ENCODE measurements at places on chromosomes 5 and 9.

- no peak for DNase-seq
Measured at GRCh38 chr5:14171621-14172020, 28.5 kb downstream of the TRIO start.

DNA sequence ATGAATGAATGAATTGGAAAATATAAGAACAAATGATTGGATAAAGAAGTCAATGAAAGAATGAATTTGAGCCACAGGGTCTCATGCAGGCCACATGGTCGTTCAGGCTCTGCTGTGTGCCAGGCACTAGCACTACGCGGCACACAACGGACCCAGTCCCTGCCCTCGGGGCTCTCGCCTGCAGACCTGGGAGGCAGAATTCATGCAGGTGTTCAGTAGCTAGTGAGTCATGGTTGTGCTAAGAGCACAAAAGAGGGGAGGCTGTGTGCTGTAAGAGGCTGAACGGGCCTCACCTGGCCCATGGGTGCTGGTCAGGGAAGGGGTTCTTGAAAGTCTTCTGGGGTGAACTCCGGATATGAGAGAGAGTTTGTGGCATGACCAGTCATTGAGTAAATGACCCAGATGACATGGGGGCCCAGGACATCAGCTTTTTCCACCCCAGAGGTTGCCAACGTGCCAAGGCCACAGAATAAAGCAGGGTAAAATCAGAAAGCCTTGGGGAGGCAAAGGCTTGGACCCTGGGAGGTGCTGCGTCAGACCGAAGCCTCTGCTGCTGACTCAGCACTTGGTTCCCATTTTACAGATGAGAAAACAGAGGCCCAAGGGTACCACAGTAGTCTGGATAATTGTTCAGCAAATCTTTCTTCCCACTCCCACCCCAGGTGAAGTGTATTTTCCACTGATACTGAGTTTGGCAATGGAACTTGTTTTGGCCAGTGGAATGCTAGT, 264.3 kb upstream of the MVB12B start:
- DNase-seq: no peak

DNA sequence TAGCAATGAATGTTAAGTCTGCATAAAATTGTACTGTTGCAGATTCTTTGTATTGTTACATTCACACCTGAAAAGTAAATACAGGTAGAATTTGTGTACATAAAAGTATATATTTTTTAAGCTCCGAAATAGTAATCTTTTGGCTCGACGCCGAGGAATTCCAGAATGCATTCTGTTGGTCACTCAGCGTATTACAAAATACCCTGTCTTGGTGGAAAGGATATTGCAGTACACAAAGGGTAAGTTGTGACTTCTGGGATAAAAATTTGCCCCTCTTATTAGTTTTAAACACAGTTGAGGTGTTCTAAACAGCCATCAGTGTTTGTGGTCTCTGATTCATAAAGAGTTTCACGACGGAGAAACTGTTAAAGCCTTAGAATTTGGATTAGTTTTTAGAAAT, 257.6 kb downstream of the ARHGEF28 start:
- no peak for DNase-seq

DNA sequence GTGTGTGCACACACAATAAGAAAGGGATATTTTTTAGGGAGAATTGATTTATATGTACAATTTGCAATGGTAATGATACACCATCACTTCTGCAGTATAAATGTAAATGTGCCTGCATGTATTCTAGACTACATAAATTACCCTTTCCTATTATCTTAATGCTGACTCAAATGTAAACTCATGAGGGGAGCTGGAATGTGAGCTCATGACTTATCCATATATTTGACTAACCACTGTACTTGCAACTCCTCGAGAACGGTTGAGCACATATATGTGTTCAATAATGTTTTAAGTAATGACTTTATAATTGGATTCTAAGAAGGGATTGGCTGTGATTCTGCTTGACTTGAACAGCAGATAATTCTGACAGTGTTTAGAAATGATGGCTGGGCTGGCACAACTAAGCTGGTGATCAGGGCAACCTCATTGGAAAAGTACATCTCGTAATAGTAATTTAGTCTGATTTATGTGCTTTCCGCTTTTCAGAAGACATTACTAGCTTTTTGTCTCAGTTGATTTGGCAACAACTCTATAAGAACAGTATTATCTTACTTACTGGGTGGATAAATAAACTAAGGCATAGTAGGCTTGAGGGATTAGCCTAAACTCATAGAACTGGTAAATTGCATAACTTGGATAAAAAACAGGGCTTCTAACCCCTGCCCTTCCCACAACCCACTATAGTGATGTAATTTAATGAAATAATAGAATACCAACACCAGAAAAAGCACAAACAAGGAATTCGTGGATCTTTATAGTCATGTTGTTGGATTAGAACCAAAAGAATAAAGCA, 130.2 kb upstream of the SPEF2 start:
- no peak for DNase-seq

- no peak for DNase-seq
Measured at GRCh38 chr5:116765441-116765840, 190.8 kb upstream of the SEMA6A start.

DNA sequence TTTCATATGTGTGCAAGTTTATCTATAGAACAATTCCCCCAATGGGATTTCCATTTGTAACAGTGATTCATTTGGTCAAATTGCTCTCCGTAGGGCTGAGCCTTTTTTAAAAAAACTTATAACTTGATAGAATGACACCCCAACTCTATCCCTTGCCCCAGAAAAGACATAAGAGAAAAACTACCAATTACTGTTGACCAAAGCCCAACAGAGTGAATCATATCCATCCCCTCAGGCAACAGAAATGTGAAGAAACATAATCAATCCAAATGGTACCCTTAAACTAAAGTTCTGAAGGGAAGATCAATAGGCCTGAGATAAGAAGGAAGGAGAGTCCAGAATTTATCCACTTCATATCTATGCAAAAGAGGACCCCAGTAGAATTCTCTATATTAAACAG, 17.8 kb downstream of the TICAM2 start:
- no peak for DNase-seq

- no peak for DNase-seq
Measured at GRCh38 chr9:5352637-5353248, 13.1 kb upstream of the RLN1 start.

DNA sequence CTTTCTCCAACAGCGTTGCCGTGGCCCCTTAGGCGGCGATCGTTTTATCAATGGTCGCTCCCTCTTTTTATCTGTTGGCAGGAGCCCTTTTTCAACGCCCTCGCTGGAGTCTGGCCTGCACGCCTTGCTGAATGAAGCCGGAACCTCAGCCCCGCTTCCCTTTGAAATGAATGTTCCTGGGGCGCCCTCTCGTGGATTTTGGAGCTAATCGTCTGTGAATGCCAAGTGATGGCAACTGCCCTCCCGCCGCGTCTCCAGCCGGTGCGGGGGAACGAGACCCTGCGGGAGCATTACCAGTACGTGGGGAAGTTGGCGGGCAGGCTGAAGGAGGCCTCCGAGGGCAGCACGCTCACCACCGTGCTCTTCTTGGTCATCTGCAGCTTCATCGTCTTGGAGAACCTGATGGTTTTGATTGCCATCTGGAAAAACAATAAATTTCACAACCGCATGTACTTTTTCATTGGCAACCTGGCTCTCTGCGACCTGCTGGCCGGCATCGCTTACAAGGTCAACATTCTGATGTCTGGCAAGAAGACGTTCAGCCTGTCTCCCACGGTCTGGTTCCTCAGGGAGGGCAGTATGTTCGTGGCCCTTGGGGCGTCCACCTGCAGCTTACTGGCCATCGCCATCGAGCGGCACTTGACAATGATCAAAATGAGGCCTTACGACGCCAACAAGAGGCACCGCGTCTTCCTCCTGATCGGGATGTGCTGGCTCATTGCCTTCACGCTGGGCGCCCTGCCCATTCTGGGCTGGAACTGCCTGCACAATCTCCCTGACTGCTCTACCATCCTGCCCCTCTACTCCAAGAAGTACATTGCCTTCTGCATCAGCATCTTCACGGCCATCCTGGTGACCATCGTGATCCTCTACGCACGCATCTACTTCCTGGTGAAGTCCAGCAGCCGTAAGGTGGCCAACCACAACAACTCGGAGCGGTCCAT, 10.0 kb downstream of the S1PR3 start:
- peak; percentile 43 for DNase-seq

GRCh38 chr5:33282157-33282556, 158.6 kb upstream of the TARS1 start:
- no peak for DNase-seq

DNA sequence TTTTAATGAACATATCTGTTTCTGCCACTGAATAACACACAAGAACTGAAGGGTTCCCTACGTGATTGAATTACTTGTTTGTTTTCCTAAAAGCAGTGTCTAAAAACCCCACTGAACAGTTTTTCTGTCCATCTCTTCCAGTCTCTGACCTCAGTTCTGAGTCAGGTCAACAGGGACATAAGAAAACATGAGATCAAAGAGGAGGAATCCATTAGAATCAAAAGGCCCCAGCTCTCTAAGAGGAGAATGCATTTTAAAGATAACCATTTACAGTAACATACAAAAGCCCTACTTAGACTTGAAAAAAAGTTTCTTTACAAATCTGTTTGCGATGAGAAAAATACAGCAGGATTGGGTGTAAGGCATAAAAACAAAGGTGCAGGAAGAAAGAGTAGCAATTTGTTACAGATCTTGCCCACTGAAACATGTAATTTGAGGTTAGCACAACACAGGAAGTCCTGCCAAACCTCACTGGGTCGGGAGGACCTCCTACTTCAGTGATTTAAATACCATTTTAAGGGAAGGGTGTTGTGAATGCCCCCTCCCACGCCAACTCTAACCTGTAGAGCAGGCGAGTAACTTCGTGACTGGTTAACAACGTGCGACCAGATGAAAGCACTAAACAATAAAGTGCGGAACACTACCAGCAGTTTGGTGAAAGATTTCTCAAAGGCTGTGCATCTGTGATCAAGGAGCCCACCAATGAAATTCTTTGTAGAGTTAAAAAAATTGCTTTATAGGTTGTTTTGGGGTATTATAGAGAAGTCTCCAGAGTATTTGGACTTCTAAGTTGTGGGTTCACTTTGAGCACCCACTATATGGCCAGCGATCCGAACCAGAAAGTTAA, 1.3 kb downstream of the QSOX2 start:
- DNase-seq: no peak

GRCh38 chr5:42583322-42583721, 160.1 kb downstream of the GHR start:
- peak; percentile 11 for DNase-seq

DNA sequence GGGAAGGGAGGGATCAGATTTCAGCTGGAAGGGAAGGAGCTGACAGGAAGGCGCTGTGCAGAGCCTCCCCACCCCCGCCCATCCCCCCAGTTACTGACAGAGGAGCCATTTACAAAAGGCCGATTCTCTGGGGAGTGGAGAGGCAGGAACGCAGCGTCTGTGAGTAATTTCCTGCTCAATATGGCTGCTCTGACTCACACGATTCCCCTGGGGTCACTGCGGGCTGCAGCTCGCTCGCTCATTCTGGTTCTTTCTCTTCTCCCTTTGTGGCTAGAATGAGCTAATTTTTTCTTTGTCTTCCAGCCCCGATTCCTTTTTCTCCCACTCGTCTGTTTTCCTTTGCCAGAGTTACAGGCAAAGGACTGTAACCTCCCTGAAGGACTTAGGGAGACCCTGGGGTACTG, 28.8 kb downstream of the PTPA start:
- peak; percentile 97 for DNase-seq

DNA sequence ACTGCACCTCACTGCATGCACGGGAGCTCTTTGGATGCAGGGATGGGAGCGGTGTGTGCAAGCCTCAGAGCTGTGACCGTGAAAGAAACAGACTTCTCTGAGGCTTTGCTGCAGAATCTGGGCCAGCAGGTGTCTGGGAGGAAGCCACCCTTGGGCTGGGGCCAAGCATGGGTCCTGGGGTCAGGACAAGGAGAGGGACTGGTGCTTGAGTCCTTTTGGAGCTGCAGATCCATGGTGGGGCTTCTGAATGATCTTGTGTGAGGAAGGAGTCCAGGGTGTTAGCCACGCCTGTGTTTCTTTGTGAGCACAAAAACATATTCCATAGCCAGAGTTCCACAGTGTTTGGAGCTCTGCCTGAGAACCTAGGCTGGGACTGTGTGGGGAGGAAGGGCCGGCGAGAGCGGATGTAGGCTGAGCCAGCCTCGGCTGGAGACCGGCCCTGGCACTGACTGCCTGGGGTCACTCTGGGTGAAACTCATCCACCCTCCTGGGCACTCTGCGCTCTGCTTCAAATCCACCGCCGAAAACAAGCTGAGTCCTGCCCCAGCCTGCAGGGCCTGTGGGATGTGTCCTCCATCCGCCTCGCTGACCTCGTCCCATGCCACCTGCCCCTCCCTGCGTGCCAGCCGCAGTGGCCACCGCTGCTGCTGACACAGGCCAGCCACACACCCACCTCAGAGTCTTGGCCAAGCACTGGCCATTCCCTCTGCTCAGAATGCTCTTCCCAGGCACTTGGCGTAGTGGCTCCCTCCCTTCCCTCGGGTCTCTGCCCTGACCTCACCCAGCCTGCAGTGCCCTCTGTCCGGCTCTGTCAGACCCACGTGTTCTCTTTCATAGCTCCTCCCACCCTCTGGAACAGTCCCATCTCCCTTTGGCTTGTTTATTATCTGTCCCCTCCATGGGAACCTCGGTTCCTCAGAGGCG, 26.7 kb downstream of the ERGIC1 start:
- no peak for DNase-seq

GRCh38 chr5:93705896-93706295, 35.5 kb downstream of the POU5F2 start:
- no peak for DNase-seq

DNA sequence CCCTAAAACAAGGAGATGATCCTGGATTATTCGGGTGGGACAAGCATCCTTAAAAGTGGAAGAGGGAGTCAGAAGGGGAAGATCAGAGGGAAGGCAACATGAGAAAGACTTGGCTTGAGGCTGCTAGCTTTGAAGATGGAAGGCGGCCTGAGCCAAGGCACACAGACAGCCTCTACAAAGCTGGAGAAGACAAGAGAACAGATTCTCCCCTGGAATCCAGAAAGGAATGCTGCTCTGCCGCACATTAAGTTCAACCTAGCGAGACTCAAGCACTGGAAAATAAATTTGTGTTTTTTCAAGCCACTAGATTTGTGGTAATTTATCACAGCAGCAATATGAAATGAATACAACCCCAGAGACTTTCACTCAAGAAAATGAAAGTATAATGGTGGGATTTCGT, 17.9 kb downstream of the SLC36A3 start:
- no peak for DNase-seq

- DNase-seq: no peak
Measured at GRCh38 chr5:132953710-132954109, 9.7 kb downstream of the AFF4 start.

DNA sequence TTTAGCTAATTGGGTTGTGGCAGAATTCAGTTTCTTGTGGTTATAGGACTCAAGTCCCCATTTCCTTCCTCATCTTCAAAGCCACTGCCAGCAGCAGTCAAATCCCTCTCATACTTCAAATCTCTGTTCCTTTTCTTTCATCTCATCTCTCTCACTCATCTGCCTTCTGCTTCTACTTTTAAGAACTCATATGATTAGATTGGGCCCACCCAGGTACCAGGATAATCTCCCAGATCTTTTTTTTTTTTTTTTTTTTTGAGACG, 8.0 kb upstream of the REEP5 start:
- no peak for DNase-seq
